Activated T-helper 2 cell treated with anti-CD3 and anti-CD28 coated beads, Interferon-gamma antibody, Interleukin-2, Interleukin-4, amounts not matched to agents 10 μg/mL and 5 μg/mL and 100 μg/mL, durations not matched to agents 14 hours and 24 hours and 36 hours (primary cell): ENCODE measurements at places on chromosomes 3 and 15. TPM values are rescaled to one million over a fixed set of nuclear protein-coding genes. Genes with fewer than 3 reads are reported as not detected.

DNA sequence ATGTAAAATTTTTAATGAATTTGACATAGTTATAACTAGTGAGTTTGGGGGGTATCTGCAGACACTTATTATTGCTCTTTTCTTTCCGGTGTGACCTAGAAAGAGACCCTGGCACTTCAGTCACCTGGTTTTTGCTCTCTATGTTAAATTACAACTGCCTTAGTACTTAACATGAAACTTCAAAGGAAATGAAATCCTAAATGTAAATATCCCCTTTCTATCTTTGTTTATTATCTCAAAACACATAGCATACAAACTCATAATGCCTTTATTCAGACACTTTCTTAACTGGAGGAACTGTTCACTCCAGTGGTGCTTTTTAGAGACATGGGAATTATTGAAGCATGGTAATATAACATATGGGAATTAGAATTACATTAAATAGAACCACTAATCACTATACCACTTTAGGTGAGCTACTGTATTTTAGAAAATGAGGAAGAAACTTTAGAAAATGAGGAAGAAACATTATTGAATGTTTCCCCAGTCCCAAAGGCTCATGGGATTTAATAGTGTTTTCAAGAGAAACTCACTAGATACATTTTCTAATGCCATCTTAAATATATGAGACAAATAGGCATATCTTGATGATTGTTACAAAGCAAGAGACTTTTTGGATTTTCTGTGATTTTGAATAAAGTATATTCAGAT lies 119.5 kb upstream of the MLF1 start:
- DNase-seq, result no peak

GRCh38 chr15:65917407-65917756 lies 48.1 kb downstream of the RAB11A start:
- no peak for DNase-seq

FBXW12 gene
- total RNA-seq, result 0.14 TPM in 1 of 2 replicates, not detected in the other

FYTTD1 gene
- total RNA-seq, result 57.5 and 63.0 TPM in 2 replicates

GREM1 gene
- total RNA-seq, result 0.23 TPM in 1 of 2 replicates, not detected in the other

APOD gene
- 0.87 and 1.3 TPM in 2 replicates for total RNA-seq

UBAP1L gene
- 6.0 and 6.3 TPM in 2 replicates for total RNA-seq

DNA sequence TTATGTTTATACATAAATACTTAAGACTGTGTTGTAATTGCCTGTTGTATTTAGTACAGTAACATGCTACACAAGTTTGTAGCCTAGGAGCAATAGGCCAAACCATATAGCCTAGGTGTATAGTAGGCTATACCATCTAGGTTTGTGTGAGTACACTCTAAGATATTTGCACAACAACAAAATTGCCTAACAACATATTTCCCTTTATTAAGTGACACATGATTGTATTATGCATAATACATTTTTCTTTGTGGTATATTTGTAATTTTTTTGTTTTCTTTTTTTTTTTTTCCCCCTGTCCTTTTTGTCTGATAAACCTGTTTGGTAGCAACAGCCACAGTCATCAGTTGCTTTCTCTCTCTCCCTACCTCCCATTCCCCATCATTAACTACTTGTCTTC lies 945.6 kb downstream of the ZPLD1 start:
- no peak for DNase-seq

HYAL2 gene
- total RNA-seq, result 14.9 and 15.2 TPM in 2 replicates

PLA2G4D gene
- total RNA-seq, result not detected in 2 replicates

- no peak for DNase-seq
Observed at GRCh38 chr15:58406811-58407210, 25.0 kb upstream of the LIPC start.

GOLGA8H gene
- 0.37 and 0.76 TPM in 2 replicates for total RNA-seq

GRCh38 chr3:128178782-128179483 lies 25.7 kb downstream of the EEFSEC start:
- no peak for DNase-seq

DNA sequence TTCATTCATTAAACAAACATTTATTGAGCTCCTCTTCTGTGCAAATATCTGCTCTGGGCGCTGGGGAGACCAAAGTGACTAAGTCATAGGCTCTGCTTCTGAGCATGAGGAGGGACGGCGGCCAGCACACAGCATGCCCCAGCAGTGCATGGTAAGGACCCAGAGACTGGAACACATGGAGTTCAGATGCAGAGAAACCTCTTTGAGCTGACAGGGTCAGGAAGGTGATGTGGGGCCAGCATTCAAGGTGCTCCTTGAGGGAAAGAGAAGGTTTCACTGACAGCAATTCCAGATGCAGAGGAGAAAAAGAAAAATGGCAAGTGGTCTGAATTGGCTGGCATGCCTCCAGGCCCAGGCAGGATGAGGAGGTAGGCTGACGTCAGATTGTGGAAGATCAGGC lies 234.5 kb downstream of the UACA start:
- no peak for DNase-seq

GRCh38 chr15:28932361-28932760 lies 46.6 kb downstream of the APBA2 start:
- DNase-seq, result no peak

DNA sequence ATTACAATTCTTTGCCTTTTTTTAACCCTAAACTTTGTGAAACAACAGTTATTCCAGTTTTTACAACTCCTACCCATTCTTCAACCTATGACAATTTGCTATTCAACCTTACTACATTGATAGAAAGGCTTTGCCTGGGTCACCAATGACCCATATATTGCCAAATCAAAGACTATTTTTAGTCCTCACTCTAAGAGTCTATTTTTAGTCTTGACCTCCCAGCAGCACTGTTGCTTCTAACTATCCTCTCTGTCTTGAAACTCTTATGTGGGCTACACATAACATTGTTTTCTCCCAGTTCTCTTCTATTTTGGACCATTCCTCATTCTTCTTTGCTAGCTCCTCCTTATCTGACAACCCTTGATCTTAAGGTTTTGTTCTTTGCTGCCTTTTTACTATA lies 71.4 kb downstream of the C3orf80 start:
- no peak for DNase-seq

GRCh38 chr15:68447209-68447608 lies 15.2 kb upstream of the ITGA11 start:
- no peak for DNase-seq

- DNase-seq, result no peak
Observed at GRCh38 chr3:151750181-151750580, 16.5 kb downstream of the AADACL2 start.

FSD2 gene
- not detected in 2 replicates for total RNA-seq

- DNase-seq, result no peak
Observed at GRCh38 chr3:32366638-32367397, 24.8 kb upstream of the CMTM7 start.

DNA sequence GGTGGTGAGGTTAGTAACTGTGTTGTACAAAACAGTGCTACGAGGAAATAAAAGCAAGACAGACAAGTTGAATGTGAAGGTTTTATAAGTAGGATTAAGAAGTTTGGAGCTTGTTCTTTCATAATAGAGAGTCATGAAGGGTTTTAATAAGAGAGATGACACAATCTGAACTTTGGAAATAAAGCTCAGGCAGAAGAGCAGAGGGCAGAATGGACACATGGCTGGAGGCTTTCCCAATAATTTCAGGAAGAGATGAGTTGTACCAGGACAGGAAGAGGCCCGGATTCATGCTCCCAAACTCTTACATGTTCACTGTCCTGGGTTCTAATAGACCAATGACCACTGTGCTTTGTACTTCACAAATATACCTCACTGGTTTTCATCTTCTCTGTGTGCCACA lies 194.8 kb downstream of the SLC9A9 start:
- DNase-seq, result no peak

DNA sequence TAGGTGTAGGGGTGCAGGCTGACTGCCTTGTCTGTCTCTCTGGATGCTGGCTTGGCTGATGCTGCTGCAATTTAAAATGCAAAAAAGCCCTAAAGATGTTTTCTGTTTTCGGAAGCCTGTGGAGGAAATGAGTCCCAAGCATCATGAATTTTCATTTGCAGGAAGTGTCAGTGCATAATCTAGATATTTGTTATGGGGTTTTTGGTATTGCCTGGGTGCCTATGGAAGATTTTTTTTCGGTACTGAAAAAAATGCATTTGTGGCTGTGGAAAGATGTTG lies 1.9 kb downstream of the CACNA1D start:
- no peak for DNase-seq

- DNase-seq, result no peak
Observed at GRCh38 chr3:32276279-32276841, 37.9 kb downstream of the CMTM8 start.

COPS2 gene
- total RNA-seq, result 85.1 and 94.7 TPM in 2 replicates

- no peak for DNase-seq
Observed at GRCh38 chr3:158864492-158864891, 62.6 kb downstream of the MFSD1 start.

GRCh38 chr3:148631124-148631903 lies 66.4 kb upstream of the AGTR1 start:
- no peak for DNase-seq

CCDC13 gene
- total RNA-seq, result 0.44 TPM in 1 of 2 replicates, not detected in the other

DNA sequence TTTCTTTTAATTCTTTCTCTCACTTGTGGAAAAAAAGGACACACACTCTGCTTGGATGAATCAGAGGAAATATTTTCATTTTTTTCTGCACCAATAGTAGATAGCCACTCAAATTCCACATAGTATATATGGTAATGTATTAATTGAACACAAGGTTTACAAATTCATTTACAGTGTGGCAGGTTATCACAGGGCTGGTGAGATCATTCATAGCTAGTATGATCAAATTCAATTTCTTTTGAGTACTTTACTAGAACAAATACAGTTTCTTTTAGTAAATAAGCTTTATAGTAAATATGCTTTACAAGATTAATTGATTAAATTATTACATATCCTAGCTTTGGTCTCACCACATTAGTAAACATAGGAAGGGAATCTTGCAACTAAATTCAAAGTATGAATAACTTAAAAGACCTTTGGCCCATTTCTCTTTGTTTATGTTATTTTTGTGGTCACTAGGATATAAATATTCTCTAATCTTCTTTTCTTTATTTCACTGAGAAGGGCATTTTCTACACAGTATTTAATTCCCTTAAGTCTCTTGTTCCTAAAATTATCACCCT lies 40.1 kb upstream of the PARP14 start:
- DNase-seq, result no peak

DNA sequence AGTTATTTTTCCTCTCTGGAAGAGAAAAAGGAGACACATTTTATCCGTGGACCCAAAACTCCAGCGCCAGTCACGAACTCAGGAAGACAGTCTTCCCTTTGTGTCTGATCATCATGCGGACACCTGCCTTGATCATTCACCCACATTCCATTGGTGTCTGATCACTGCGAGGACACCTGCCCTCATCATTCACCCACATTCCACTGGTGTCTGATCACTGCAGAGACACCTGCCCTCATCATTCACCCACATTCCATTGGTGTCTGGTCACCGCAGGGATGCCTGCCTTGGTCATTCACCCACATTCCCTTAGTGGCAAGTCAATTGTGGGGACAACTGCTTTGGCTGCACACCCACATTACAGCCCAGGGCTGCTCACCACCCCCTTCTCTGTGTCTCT lies 148.9 kb downstream of the ROBO1 start:
- DNase-seq, result no peak

- DNase-seq, result no peak
Observed at GRCh38 chr15:40545457-40545856, 19.4 kb downstream of the CCDC32 start.

DNA sequence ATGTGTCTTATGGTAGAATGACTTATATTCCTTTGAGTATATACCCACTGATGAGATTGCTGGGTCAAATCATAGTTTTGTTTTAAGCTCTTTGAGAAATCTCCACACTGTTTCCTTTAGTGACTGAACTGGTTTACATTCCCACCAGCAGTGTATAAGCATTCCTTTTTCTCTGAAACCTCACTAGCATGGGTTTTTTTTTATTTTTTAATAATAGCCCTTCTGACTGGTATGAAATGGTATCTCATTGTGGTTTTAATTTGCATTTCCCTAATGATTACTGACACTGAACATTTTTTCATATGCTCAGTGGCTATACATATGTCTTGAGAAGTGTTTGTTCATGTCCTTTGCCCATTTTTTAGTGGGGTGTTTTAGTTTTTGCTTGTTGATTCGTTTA lies 494.3 kb downstream of the SQOR start:
- DNase-seq, result no peak

SLC28A2 gene
- total RNA-seq, result not detected in 2 replicates

DNA sequence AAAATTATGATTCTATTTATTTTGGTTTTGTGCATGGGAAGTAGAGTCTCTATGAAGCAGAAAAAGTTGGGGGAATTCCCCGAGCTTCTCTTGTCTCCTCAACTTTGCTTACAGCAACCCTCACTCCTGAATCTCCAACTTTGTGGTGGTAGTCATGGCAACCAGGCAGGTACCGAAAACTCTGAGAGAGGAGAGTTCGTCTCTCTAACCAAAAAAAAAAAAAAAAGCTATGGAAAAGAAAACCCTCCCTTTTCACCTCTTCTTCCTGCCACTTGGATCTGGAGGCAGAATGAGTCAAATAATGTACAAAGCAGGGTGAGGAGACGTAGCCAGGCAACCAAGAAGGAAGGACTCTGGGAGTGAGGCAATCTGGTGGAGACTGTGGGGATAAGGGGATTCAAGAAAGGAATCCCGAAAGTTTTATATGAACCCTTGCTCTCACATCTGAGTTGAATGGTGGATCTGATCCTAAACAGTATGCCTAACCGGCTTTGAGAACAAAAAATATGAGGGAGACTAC lies 108.1 kb downstream of the PLOD2 start:
- no peak for DNase-seq

GRCh38 chr3:28151608-28152228 lies 89.7 kb upstream of the CMC1 start:
- DNase-seq, result no peak

DNA sequence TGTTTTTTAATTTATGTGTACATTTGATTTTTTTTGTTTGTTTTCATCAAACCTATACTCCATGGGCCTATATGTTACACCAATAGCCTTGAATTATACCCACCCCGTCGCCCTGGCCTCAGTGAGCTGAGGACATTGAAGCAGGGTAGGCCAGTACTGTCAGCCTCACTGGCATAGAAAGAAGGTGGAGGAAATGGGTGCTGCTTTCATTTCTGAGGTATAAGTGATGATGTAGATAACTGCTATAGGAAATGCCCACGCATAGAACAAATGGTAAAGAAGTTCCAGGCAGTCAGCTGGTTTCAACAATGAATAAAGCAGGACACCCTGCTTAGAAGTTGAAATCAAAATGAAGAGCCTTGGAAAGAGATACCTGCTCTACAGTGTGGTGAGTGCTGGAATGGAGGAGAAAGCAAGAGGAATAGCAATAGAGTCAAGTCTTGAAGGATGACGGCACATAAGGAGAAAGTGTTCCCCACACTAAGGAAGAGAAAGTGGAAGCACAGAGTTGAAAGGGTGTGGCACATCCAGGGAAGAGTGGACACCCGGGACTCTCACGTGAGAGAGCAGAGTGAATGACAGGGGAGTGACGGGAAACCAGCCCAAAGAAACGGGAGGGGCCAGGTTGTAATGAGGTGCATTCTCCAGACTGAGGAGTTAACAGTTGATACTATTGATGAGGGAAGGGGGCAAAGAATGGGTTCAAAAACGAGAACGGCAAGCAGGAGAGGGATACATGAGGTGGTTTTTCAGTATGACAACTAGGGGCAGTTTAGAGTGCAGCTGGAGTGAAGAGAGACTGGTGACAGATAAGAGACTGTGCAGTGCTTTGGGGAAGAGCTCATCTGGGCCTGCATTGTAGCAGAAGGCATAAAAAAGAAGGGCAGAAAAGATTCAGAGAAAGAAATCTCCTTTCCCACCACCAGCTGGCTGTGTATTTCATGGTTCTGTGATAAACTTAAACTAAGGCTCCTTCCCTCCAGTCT lies 70.5 kb downstream of the KLHL25 start:
- DNase-seq, result no peak

- DNase-seq, result no peak
Observed at GRCh38 chr3:152084441-152085158, 184.1 kb upstream of the MBNL1 start.

MESP2 gene
- total RNA-seq, result 0.39 and 0.41 TPM in 2 replicates
